Gastrocnemius medialis (tissue), 4 donors: ENCODE measurements at places on chromosomes 12 and 14. TPM values are rescaled to one million over a fixed set of nuclear protein-coding genes. Genes with fewer than 3 reads are reported as not detected.

GRCh38 chr12:108394196-108394595, 55.1 kb upstream of the CMKLR1 start:
- DNase-seq = peak; percentile 10
- no peaks in the 10 kb centered on the region for H3K27me3 ChIP-seq
- H3K4me1 ChIP-seq = no peaks in the 10 kb centered on the region
- H3K27ac ChIP-seq = no peak overlapping the region
- no peaks in the 10 kb centered on the region for H3K36me3 ChIP-seq

DNA sequence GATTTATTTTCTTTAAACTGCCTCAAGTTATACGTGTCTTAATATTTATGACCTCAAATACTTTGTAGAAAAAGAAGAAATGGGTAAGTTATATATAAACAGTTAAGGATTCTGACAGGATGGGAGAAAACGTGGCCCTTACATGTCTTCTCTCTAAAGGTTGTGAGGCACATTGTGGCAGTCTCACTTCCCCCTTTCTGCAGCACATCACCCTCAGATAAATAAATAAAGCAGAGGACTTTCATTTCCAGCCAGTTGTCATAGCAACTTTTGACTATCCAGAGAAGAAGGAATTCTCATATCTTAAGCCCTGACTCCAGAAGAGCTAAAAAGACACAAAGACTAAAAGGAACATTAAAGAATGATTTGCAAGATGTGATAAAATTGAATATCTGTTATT, 28.8 kb upstream of the CEP83 start:
- no peak for DNase-seq
- H3K36me3 ChIP-seq = no peaks in the 10 kb centered on the region
- no peaks in the 10 kb centered on the region for H3K27me3 ChIP-seq
- H3K27ac ChIP-seq = no peak overlapping the region
- no peak overlapping the region for H3K4me3 ChIP-seq

GRCh38 chr12:6763380-6763779, 2.8 kb upstream of the PTMS start:
- H3K27me3 ChIP-seq = peaks cover 9% of the 10 kb centered on the region
- no peak for DNase-seq
- H3K4me3 ChIP-seq = no peak overlapping the region
- H3K4me1 ChIP-seq = peaks cover 21% of the 10 kb centered on the region

DNA sequence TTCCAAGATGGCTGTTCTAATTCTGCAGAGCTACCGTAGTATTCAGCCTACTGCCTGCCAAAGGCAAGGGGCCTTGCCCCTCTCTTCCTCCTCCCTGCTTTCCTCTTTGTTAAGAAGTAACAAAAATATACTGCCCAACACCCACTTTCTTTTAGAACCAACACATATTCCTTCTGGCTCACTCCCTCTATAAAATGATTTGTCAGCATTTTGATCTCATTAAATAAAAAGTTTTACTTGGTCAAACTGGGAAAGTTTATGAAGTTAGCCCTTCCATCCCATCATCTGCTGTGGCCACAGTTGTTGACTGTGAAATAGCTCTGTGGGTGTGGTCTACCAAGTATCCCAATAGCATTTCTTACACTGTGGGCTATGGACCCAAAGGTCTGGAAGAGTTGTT, 472.4 kb downstream of the ZFP36L1 start:
- H3K27ac ChIP-seq = no peak overlapping the region
- H3K4me1 ChIP-seq = no peaks in the 10 kb centered on the region
- DNase-seq = no peak
- no peaks in the 10 kb centered on the region for H3K27me3 ChIP-seq
- no peaks in the 10 kb centered on the region for H3K36me3 ChIP-seq

GRCh38 chr12:108119126-108119973, 9.7 kb upstream of the WSCD2 start:
- no peak for DNase-seq
- H3K4me1 ChIP-seq = no peaks in the 10 kb centered on the region

GRCh38 chr14:75223664-75224154, 47.3 kb upstream of the TMED10 start:
- no peaks in the 10 kb centered on the region for H3K36me3 ChIP-seq
- no peak overlapping the region for H3K27ac ChIP-seq
- H3K4me3 ChIP-seq = no peak overlapping the region
- no peaks in the 10 kb centered on the region for H3K4me1 ChIP-seq
- peak; percentile 42 for DNase-seq
- no peaks in the 10 kb centered on the region for H3K27me3 ChIP-seq

DNA sequence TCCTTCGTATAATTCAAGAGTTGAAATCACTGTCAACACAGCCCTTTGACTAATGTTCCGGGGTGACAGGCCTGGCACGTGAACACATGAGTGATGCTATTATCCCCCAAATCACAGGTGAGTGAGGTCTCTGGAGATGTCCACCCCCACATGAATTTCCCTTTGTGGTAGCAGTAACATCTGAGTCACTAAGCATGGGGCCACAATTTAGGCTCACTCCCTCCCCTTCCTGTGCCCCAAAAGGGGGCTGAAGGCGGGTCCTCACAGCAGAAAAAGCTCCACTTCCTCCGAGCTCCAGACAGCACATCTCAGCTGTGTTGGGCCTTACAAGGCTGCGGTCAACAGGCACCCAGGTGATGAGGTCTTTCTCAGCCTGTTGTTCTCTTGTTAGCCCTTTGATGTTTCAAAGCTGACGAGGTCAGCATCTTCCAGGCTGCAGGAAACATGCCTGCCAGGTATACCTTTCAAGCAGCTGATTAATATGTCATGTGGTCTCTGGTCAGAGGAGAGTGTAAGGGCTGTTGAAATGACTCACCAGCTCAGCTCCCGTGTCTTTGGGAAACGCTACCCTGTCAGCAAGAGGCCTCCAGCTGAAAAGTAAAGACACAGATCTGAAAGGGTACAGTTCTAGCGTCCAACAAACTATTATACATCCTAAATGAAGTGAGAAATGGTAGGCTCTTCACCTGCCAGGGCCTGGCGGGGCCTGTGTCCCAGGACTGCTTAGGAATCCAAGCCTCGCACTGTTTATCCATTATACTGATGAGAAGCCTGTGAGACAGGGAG, 107.3 kb downstream of the ZFP36L1 start:
- H3K4me1 ChIP-seq = peaks cover 34% of the 10 kb centered on the region
- no peak overlapping the region for H3K27ac ChIP-seq

GRCh38 chr14:105494606-105494929, 3.5 kb downstream of the TEDC1 start:
- peaks cover 8% of the 10 kb centered on the region for H3K4me1 ChIP-seq
- DNase-seq = no peak
- no peaks in the 10 kb centered on the region for H3K36me3 ChIP-seq
- H3K4me3 ChIP-seq = no peak overlapping the region
- H3K27ac ChIP-seq = no peak overlapping the region

GRCh38 chr14:66005900-66006434, 480.2 kb upstream of the CCDC196 start:
- no peaks in the 10 kb centered on the region for H3K4me1 ChIP-seq
- H3K27ac ChIP-seq = no peak overlapping the region
- no peaks in the 10 kb centered on the region for H3K27me3 ChIP-seq
- H3K36me3 ChIP-seq = no peaks in the 10 kb centered on the region
- DNase-seq = no peak

- H3K4me3 ChIP-seq = no peak overlapping the region
- H3K27me3 ChIP-seq = no peaks in the 10 kb centered on the region
- no peak overlapping the region for H3K27ac ChIP-seq
- H3K4me1 ChIP-seq = no peaks in the 10 kb centered on the region
- no peak for DNase-seq
Measured at GRCh38 chr14:76742185-76742584, 19.1 kb upstream of the VASH1 start.

DNA sequence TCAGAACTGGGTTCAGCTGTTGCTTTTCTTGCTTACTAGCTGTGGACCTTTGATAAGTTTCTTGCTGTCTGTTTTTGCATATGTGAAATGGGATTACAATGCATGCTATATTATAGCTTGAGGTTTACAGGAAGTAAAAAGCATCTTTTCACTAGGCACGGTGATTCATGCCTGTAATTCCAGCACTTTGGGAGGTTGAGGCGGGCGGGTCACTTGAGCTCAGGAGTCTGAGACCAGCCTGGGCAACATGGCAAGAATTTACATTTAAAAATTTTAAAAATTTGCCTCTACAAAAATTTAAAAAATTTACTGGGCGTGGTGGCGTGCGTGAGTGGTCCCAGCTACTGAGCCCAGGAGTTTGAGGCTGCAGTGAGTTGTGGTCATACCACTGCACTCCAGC, 42.0 kb downstream of the CALM1 start:
- H3K27me3 ChIP-seq = no peaks in the 10 kb centered on the region
- H3K27ac ChIP-seq = no peak overlapping the region
- no peaks in the 10 kb centered on the region for H3K36me3 ChIP-seq
- no peak overlapping the region for H3K4me3 ChIP-seq
- no peak for DNase-seq

- DNase-seq = no peak
- peaks cover 19% of the 10 kb centered on the region for H3K4me1 ChIP-seq
- H3K27me3 ChIP-seq = no peaks in the 10 kb centered on the region
- H3K36me3 ChIP-seq = no peaks in the 10 kb centered on the region
- H3K27ac ChIP-seq = peak overlapping the region; percentile 66
Measured at GRCh38 chr12:107684990-107685359, 624 bp upstream of the PWP1 start.

- no peak for DNase-seq
- H3K4me3 ChIP-seq = no peak overlapping the region
- H3K27ac ChIP-seq = peak overlapping the region; percentile 30
- H3K4me1 ChIP-seq = peaks cover 50% of the 10 kb centered on the region
- H3K27me3 ChIP-seq = no peaks in the 10 kb centered on the region
- H3K36me3 ChIP-seq = no peaks in the 10 kb centered on the region
Measured at GRCh38 chr12:12527820-12528296, 34.8 kb downstream of the DUSP16 start.

- no peaks in the 10 kb centered on the region for H3K4me1 ChIP-seq
- no peak for DNase-seq
- H3K4me3 ChIP-seq = no peak overlapping the region
- H3K27me3 ChIP-seq = no peaks in the 10 kb centered on the region
- no peaks in the 10 kb centered on the region for H3K36me3 ChIP-seq
- H3K27ac ChIP-seq = no peak overlapping the region
Measured at GRCh38 chr12:7501031-7501588, 2.5 kb downstream of the CD163 start.

DNA sequence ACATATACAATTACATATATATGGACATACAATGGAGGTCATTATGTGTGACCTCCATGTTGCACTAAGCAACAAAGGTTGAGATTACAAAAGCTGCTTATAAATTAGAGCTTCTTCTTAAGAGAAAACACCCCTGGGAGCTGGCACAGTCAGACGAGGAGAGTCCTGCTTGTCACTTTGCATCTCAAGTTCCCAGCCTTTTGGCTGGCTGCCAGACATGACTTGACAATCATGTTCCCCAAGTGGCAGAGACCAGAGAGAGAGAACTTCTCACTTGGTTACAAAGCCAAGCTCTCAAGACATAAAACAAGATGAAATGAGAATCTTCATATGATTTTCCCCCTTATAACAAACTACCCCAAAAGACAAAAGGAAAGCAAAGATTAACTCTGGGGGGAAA, 8.5 kb upstream of the SYNJ2BP start:
- no peak overlapping the region for H3K4me3 ChIP-seq
- H3K4me1 ChIP-seq = no peaks in the 10 kb centered on the region
- no peak overlapping the region for H3K27ac ChIP-seq
- H3K36me3 ChIP-seq = no peaks in the 10 kb centered on the region
- H3K27me3 ChIP-seq = no peaks in the 10 kb centered on the region
- no peak for DNase-seq

GRCh38 chr12:563787-564298, 99.4 kb downstream of the NINJ2 start:
- DNase-seq = no peak
- H3K27me3 ChIP-seq = no peaks in the 10 kb centered on the region
- no peaks in the 10 kb centered on the region for H3K4me1 ChIP-seq
- H3K36me3 ChIP-seq = no peaks in the 10 kb centered on the region
- H3K27ac ChIP-seq = no peak overlapping the region

DNA sequence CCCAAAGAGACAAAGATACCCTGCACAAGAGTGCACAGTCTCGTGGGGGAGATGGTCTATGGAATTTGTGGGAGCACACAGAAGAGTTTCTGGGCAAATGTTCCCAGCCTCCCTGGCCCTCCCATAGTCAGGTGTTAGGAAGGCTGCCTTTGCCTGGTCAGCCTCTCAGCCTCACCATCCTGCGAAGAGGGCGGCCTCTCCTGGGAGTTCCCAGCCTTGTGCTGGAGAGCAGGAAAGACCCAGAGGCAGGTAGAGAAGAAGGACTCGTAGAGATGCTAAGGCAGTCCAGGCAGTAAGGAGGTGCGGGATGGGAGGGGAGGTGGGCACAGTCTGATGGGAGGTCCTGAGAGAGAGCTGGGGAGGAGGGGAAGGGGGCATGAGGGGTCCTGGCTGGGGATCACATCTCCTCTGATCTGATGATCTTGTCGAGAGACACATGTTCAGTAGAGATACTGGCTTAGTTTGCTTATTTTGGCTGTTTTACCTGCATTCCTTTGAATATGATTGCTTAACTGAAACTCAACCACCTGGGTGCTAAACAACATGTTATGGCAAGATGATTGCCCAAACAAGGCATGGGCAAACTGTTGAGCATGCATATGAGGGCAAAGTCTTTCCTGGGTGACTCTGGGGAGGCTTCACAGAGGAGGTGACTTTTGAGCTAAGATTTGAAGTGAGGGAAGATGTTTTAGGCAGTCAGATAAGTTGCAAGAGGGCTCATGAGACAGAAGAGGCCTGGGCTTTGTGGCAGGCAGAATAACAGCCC, 10.5 kb downstream of the SERPINA6 start:
- no peaks in the 10 kb centered on the region for H3K4me1 ChIP-seq
- no peaks in the 10 kb centered on the region for H3K27me3 ChIP-seq
- no peak overlapping the region for H3K4me3 ChIP-seq
- no peak for DNase-seq

- H3K4me1 ChIP-seq = no peaks in the 10 kb centered on the region
- no peak overlapping the region for H3K27ac ChIP-seq
- peaks cover 32% of the 10 kb centered on the region for H3K27me3 ChIP-seq
- no peak for DNase-seq
Measured at GRCh38 chr14:104087981-104088850, 2.7 kb downstream of the ASPG start.

GRCh38 chr12:124573839-124574786, 6.7 kb upstream of the NCOR2 start:
- H3K36me3 ChIP-seq = no peaks in the 10 kb centered on the region
- no peak overlapping the region for H3K4me3 ChIP-seq
- peaks cover 1% of the 10 kb centered on the region for H3K4me1 ChIP-seq
- H3K27me3 ChIP-seq = no peaks in the 10 kb centered on the region
- no peak for DNase-seq

GRCh38 chr12:85575120-85576096, 260.8 kb downstream of the RASSF9 start:
- H3K27ac ChIP-seq = no peak overlapping the region
- no peak overlapping the region for H3K4me3 ChIP-seq
- no peaks in the 10 kb centered on the region for H3K27me3 ChIP-seq
- H3K4me1 ChIP-seq = no peaks in the 10 kb centered on the region
- H3K36me3 ChIP-seq = no peaks in the 10 kb centered on the region

Gene SSPN
- 34.4 TPM for total RNA-seq

Gene OTUB2
- total RNA-seq = 0.11 TPM

Gene GALNT8
- not detected for total RNA-seq

Gene ANKS1B
- total RNA-seq = 5.9 TPM

Gene PCNX4
- total RNA-seq = 42.8 TPM

Gene PPP1R13B
- total RNA-seq = 10.4 TPM

Gene SRRM4
- total RNA-seq = 0.05 TPM

Gene DNAJC22
- not detected for total RNA-seq

Gene FGF6
- total RNA-seq = 0.73 TPM

Gene PTHLH
- total RNA-seq = not detected
